ENCODE measurements at places on chromosomes 7 and 10.

- DNase-seq, result no peak
These were observed 72.4 kb upstream of the SP4 start for GRCh38 chr7:21355406-21355874.

DNA sequence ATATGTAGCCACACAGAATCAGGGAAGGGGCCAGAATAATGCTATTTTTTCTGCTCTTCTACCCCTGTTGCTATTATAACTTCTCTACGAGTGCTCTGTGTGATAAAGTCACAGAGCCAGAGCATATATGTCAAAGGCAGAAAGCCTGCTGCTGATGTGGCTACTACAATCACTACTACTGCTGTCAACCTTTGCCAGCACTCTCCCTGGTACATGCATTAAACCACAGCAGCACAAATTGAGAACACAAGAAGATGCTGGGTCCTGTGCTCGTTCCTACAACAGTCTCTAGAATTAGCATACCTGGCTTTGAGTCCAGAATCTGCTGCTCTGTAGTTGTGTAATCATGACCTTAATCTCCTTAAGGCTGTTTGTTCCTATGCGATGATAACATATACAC is 108.6 kb downstream of the SEMA3A start:
- DNase-seq, result no peak

DNA sequence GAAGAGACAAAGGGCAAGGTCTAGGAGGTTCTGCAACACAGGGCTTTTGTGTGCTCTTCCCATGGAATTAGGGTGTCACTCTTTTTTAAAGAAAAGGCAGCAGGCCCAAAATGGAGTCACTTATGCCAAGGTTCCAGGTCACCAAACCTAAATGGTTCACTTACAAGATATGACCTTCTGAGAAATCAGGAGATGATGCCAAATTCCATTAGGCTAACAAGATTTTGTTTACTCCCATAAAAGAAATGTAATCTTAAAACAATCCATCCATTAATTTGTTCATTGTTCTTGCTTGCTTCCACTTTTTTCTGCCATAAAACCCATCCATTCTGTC is 158.1 kb downstream of the SNX13 start:
- no peak for DNase-seq

DNA sequence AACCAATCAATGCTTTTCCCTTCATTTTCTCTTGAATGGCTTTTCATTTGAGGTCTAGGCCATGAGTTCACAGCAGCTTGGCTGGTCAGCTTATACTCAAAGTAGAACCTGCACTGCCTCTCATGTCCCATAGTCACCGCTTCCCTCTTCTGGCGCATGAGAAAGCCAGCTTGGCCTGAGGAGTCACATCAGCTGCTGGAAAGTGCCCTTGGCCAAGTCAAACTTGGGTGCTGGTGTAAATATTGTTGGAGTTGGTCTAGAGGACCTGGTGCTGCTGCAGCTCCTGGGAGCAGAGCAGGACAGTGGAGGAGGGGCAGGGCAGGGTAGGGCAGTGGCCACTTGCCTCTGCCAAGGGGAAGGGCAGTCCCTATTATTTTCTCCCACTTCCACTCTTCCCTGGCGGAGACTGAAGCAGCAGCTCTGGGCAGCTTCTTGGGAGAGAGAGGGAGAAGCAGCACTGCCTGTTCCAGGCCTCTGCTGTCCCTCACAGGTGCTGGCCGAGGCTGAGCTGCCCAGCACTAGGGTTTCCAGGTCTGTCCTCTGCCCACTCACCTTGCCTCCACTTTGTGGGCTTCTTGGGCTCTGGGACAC is 12.8 kb downstream of the UBE2D4 start:
- DNase-seq, result no peak

Data from endothelial cell (in vitro differentiated cells).